EH (cell line): ENCODE measurements at places on chromosomes 4 and X.

DNA sequence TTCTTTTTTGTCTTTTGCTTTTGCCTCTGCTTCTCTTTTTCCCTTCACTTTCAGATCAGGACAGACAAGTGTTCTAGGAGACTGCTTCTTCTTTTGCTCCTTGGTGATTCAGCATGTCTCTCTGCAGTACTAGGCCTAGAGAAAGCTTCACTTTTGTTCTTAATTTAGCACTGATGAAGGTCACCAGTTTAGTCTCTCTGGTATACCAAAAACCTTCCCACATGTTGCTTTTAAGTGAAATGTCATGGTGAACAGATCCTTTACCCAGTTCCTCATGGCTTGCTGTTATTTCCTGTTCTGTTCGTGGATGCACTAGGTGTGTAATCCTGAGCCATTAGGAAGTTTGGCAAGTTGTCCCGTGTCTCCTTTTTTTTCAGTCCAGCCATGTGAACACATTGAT is 53.3 kb downstream of the NBDY start:
- DNase-seq: no peak

DNA sequence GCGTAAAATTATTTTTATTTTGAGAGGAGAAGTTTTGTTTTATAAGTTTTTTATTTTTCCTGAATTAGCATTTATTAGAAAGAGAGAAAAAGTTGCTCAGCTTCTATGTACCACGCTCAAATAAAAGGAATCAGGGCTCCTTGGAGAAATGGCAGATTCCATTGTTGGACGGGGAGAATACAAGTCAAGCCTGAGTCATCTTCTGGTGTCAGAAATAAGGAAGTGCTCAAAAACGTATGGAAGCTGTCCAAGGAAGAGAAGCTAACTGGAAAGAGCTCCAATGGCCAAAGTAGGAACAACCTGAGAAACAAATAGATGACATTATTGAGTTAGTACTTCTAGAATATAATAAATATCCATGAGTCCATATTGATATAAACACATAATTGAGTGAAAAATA is 89.3 kb upstream of the NEIL3 start:
- peak; percentile 60 for DNase-seq

DNA sequence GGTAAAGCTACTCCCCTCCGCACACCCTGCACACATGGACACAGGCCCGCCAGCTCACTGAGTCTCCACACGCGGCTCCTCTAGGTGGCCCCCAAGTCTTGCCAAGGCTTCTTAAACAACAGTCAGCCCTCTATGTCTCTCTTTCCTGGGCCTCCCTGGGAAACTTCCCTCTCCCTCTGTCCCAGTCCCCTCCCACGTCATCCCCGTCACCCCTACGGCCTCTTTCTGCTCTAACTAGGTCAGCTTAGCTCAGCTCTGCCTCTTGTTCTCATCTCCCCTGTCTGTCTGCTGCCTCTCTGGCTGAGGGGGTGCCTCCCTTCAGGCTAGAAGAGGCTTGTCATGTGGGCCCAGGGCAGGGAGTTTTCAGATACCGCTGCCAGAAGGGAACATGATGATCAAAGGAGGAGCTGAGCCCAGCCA is 38.8 kb downstream of the SEPTIN6 start:
- peak; percentile 59 for DNase-seq

GRCh38 chr4:128378668-128379067 is 91.1 kb upstream of the PGRMC2 start:
- DNase-seq: no peak

DNA sequence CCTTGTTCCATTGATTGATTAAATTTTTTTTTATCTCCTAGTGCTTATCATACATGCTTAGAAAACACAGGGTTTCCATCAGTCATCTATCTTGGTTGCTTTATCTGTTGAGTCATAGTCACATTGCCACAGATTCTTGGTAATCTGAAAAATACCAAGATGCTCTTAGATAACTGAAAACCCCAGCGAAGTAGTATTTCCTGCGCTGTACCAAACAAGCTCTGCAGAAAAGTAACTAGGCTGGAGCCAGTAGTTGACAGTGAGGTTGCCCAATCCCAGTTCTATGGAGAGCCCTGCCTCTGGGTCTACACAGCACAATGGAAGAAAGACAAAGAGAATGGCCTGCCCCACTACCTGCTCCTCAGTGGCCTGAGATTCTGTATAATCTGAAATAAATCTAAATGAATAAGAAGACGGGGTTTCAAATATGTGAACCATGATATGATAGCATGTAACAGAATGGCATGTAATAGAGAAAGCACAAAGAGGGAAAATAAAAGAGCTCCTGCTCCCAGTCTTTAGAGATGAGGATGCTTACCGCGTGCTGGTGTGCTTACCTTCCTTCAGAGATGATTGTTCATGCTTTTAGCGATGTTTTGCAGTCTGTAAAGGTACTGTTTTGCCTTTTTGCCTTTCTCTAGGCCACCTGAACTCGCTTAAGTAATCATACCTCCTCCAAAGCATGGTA is 55.3 kb upstream of the RAPGEF2 start:
- peak; percentile 62 for DNase-seq
